Stimulated activated CD8-positive, alpha-beta memory T cell treated with anti-CD3 and anti-CD28 coated beads, Interleukin-4, amount 100 ng/mL, for 1 hour (primary cell): ENCODE measurements at places on chromosomes 6 and 20.

DNA sequence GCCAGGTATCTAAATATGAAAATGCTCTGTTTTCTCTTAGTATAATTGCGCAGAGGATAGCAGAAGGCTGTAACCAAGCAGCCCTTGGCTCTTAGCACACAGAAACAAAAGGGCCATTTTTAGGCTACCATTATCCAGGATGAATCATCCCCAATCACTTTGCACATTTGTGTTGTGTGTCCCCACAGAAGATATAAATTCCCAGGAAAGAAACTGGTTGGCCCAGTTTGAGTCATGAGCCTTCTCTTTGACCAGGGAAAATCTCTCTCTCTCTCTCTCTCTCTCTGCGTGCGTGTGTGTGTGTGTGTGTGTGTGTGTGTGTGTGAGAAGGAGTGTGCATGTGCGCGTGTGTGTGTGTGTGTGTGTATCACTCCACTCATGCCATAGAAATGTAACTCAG lies 178.5 kb downstream of the FRK start:
- no peak for DNase-seq

DNA sequence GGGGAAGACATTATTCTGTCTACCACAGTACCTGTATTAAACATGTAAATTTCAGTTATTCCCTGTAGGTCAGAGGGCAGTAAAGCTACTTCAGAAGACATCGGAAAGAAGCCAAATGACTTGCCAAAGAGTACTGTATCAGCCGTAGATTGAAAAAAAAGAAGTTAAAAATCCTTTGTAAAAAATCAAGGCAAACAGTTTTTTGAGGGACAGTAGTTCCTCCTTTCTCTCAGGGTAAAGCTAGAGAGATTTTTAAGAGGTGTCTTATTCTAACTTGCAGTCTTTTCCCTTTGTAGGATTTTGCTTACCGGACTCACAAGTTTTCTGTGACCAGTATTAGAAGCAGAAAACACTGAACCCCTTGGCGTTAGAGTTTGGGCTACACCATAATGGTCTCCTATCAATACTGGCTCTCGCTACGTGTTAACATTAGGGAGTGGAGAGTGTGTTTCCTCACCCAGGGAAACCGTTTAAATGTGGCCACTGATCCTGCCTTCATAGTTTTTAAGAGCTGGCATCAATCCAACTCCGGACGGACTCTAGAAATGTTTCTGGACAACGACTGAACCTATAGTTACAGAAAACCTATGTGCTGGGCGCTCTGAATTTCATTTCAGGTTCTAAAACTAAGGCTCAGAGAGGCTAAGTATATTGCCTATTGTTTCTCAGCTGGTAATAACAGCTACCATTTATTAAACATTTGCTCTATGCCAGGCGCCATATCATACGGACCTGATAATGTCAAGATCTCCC lies 1.3 kb upstream of the ASXL1 start:
- no peak for DNase-seq

GRCh38 chr6:52537001-52537753 lies 39.7 kb downstream of the TRAM2 start:
- DNase-seq = no peak

GRCh38 chr6:159969204-159969912 lies 476 bp downstream of the IGF2R start:
- DNase-seq = no peak

DNA sequence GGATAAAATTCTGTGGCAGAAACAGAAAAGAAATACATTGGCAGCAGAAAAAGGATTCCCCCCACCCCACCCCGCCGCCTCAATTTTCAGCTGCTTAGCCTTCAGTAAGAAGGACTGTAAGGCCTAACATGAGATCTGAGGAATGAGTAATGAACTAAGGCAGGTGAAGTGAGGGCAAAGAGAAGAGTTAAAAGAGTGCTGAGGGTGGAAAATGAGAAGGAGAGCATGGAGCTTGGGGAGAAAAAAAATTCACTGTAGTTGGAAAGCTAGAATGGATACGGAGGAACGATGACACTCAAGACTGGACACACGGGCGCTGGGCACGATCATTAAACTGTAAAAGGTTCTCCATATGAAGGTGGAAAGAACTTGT lies 14.6 kb downstream of the POM121L2 start:
- DNase-seq = no peak

GRCh38 chr6:140988780-140989179 lies 1143.9 kb upstream of the GJE1 start:
- no peak for DNase-seq

DNA sequence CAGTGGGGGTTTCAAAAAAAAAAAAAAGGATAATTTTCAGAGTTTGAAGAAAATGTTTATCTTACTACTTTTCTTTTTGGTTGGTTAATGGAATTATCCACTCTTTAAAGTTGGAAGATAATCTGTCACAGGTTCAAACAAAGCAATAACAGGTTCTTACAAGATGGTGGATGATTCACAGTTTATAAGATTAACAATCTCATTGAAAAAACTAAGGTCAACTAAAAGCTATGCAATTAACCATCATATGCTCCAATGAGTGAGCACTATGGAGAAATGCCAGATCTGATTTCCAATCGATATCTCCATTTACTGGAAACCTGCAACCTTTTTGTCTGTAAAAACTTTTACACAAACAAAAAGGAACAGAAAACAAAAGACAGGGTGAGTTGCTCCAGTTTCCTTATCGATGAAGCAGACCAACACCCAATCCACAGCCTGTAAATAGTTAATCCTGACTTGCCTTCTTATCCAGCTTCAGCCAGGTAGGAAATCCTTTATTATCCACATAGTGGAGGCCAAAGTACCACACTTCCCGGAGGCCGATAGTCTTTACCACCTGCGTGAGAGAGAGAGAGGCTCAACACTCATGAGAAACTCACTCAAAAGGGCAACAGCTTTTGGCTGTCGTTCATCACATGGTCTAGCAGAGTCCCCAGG lies 32.4 kb downstream of the EZR start:
- no peak for DNase-seq

GRCh38 chr6:158060455-158061360 lies 79.0 kb downstream of the SYNJ2 start:
- no peak for DNase-seq

DNA sequence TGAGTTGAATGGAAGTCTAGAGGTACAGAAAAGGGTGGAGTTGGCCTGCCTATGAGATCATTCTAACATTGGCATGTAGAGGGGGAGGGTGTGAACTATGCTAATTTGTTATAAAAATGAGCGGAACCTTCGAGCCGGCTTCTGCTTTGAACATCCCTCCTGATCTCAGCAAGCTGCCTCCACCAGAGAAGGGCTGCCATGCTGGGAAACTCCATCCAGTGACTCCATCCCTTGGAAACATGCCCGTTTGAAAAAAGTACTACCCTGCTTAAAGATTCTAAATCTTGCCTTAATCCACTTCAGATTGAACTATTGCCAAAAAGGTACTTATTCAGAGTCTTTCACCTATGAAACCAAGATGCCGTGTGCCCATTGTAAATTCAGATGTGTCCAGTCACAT lies 43.6 kb upstream of the TMEM170B start:
- no peak for DNase-seq

DNA sequence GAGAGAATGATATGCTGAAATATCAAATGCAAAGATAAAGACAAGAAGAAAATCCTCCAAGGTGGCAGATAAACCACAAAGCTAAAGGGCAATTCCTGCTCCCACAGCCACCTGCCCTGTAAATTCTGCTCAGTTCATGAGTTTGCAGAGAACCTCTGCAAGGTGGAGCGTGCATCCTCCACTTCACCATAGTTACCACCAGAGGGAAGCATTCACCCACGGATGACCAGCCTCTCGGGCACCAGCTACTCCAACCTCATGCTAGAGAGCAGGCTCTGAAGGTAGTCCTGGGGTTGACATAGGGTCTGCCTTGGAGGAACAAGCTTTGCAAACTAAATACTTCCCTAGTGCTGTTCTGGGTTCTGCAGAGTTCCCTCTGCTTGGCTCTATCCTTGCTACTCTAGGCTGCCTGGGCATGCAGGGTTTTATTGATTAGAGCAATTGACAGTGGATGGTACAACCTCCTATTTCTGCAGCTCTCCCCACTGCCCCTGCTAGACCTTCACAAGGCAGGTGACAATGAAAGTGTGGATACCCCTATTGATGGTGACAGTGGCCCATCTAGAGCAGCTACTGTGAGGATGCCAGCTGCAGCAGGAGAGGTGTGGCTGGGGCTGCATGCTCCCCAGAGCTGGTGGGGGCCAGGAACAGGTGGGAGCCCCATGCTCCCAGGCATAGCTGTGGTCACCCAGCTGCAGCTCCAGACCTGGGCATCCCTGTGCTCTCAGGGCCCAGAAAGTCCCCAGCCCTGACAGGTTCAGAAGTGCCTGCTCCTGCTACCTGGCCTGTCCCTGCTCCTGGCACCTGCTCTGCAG lies 51.1 kb downstream of the GGTLC1 start:
- peak; percentile 33 for DNase-seq

DNA sequence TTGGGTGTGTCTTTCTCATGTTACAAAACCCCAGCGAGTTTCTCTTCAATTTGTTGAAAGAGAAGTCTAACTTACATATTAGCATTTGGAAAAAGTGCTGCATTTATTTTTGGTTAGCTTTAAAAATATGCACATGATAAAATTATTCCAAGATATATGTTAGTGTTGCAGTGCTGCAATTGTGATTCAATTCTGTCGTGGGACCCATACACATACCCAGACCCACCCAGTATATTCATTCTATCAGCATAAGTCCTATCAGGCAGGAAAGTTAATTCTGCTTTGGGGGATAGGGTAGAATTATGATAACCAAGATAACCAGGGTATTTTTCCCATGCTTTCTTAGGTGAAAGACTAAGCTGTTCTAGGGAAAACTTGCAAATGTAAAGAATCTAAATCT lies 313.5 kb downstream of the EPHA7 start:
- DNase-seq = no peak

GRCh38 chr20:57259121-57259937 lies 7.1 kb downstream of the BMP7 start:
- DNase-seq = no peak

GRCh38 chr20:58626051-58626450 lies 25.0 kb upstream of the STX16 start:
- DNase-seq = no peak

DNA sequence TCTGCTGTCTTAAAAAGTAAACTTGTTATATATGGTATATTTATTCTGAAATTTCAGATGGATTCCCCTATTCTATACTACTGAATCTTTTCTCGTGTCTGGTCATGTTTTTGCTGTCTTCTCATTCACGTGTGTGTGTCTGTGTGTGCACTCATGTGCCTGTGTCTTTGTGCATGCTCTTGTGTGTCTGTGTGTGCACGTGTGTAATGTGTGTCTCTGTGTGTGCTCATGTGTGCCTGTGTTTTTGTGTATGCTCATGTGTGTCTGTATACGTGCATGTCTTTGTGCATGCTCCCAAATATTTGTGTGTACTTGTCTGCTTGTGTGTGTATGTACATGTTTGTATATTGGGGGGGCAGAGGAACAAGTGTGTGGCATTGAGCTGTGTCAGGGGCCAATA lies 34.0 kb downstream of the PRR18 start:
- DNase-seq = no peak

DNA sequence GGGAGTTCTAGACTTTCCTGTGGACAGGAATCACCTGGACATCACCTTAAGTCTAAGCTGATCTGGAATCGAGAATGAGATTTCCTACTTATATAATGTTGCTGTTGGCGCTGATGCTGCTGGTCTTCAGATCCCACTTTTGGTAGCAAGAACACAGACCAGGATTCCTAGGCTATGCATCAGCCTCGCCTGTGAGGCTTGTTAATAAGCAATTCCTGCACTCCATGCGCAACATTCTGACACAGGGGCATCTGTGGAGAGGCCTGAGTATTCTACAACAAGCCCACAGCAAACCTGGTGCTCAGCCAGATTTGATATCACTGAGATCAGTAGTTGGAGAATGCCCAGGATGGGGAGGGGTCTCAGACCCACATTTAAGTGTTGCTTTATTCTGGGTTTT lies 52.0 kb upstream of the TRIM26 start:
- DNase-seq = no peak

DNA sequence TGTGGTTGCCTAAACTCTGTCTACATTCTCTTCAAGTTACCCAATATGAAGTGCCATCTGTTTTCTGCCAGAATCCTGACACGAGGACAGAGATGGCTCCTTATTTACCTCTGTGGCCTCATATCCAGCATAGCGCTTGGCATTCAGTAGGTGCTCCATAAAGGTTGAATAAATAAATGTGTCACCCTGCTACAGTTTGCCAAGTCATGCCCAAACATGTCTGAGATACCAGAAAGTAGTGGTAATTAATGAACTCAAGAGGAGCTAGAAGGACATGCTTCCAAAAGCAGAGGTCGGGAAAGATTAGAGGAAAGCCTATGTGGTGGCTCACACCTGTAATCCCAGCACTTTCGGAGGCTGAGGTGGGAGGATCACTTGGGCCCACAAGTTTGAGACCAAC lies 30.9 kb upstream of the E2F3 start:
- no peak for DNase-seq

GRCh38 chr20:5657190-5657875 lies 92.9 kb upstream of the SHLD1 start:
- DNase-seq = no peak

DNA sequence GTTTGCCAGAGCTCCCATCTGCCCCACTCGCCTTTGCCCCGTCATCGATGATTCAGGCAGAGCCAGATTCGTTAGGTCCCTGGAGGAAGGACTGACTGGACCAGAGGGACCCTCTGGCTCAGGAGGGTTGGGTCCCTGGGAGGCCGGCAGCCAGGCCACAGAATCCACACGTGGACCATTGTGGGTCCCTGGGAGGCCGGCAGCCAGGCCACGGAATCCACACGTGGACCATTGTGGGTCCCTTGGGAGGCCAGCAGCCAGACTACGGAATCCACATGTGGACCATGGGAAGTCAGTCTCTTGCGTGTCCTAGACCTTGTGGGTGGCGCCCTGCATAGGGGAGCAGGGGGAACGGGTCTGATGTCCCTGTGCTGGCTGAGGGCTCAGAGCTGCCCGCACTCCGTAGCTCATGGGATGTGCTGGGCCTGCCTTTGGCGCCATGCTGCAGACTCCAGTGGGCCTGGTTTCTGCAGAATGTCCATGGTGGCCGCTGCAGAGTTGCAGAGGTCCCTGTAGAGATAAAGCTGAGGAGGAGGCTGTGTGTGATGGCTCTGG lies 23.5 kb downstream of the UCKL1 start:
- no peak for DNase-seq

GRCh38 chr20:58880441-58880840 lies 27.9 kb downstream of the GNAS start:
- no peak for DNase-seq

DNA sequence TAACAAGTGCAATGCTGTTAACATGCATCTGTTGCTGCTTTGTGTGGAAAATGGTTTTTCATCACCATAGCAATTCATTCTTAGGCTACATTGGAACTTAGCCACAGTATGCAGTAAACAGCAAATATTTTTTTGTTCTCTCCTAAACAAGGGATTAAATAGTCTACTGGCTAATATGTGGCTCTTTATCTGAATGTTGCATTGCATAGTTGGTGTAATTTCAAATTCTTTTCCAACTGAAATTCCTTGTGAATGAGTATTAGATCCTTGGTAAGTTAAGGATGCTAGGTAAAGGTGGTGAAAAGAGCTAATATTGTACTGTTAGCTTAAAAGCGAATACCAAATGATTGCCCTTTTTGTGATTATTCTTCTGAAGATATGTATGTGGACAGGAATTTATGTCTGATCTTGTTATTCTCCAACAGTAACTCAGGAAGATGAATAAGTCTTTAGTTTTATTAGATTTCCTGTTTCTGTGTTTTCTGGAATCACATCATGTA lies 958 bp downstream of the MLIP start:
- DNase-seq = no peak

GRCh38 chr6:107116931-107117330 lies 1.6 kb upstream of the BEND3 start:
- no peak for DNase-seq

GRCh38 chr6:10355115-10355702 lies 59.7 kb downstream of the TFAP2A start:
- no peak for DNase-seq

- DNase-seq = peak; percentile 27
Observed at GRCh38 chr20:51639206-51639832, 96.8 kb upstream of the NFATC2 start.
